ENCODE measurements at places on chromosomes 4 and X.

DNA sequence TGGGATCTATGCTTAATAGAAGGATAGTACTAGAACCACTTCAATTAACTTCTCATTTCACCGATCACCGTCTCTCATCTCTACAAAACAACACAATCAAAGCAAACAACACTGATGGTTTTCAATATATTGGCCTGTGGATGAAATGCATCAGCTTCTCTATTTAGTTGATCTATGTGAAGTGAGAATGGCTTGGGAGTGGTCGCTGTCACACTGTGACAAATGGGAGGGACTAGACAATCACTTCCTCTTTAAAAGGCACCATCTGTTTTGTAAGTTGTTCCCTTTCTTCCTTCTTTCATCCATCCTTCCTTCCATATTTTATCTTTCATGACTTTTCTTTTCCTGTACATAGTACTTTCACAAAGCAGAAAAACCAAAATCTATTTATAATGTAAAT lies 23.9 kb upstream of the NWD2 start:
- DNase-seq: no peak

GRCh38 chrX:155767876-155768769 lies 113.0 kb upstream of the VAMP7 start:
- DNase-seq: no peak

DNA sequence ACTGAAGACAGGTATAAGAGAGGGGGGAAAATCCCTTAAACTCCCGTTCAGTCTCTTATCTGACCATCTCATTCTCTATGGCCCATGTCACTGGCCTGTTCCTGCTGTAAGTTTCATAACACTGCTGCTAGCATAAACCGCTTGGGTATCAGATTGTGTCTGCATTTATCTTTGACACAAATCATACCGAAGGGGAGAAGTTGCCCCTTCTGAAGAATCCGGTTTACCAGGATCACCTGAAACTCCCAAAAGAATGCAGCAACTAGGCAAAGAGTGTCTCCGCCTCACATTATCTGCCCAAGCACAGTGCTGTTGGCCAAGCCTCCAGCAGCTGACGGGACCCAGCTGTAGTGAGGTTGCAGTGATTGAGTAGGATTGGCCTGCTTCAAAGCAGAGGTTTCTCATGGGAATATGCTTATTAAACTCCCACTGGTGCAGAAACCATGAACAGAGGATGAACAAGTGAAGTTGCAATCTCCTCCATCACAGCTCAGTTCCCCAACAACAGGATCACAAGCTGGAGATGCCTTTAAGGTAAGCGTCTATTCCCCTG lies 71.3 kb upstream of the PUDP start:
- no peak for DNase-seq

DNA sequence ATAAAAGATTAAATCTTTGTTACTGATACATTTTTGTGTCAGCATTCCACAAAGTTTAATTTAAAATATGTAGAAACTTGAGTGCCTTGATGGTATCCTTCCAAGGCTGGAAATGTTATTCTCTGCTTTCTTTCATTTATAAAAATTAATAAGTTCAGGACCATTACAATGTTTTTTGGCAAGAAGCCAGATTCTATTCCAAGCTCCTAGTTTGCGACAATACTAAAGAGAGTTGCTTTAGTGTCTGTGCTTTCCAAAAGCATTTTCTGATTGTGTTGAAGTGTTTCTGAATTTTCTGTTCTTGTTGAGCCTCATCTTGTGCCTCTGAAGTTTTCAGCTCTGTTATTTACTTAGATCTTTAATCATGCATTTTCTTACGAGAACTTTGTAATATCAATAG lies 516.2 kb downstream of the KCTD8 start:
- no peak for DNase-seq

GRCh38 chr4:182918791-182919302 lies 1.7 kb upstream of the DCTD start:
- no peak for DNase-seq

DNA sequence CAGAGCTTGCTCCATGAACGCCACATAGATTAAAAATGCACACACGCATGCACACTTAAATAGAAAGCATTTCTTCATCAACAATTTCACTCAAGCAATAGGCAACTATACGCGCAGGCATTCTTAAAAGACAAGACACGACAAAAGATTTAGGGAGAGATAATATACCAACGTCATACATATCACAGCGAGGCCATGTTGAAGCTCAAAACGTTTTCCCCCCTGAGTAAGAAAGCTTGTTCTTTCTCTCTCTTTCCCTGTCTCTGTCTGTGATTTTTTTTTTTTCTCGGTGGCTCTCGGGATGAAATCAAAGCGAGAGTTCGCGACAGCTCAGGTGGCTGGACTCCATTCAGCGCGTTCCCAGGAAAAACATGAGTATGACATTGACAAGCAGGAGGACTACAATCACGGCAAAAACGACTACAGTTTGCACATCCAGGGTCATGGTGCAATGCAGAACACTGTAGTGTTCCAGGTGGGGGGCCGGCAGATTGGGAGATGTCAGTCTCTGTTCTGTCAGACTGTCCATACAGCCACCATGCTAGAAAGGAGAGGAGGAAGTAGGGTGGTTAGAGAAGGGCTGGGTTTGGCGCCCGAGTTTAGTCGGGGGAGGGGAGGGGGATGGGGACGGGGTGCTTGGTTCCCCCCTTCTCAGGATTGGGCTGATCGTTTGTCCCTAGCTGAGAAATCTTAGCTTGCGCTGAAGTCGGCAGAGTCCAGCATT lies 30.7 kb downstream of the ARHGEF9 start:
- no peak for DNase-seq

DNA sequence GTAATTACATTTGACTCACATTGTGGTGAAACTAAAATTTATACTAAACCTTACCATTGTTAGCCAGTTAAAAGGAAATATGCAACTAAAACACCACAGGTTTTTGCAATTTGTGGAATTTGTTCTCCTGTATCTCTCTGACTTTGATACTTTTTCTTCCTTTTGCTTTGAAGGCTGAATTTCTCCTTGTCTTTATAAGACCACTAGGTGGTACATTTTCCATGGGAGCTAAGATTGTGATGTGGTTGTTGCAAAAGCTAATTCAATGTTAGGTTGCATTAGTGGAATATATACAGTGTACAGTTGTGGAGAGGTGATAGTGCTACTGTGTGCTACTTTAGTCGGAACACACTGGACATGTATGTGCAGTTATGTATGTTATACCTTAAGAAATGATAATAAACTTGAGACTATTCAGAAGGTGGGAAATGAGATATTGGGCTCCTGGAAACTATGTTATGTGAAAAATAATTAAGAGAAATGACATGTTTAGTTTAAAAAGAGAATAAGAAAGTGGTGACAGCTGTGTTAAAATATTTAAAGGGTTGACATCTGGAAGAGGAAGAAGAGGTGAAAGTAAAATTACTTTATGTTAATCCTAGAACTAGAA lies 70.3 kb downstream of the ARL9 start:
- DNase-seq: no peak

DNA sequence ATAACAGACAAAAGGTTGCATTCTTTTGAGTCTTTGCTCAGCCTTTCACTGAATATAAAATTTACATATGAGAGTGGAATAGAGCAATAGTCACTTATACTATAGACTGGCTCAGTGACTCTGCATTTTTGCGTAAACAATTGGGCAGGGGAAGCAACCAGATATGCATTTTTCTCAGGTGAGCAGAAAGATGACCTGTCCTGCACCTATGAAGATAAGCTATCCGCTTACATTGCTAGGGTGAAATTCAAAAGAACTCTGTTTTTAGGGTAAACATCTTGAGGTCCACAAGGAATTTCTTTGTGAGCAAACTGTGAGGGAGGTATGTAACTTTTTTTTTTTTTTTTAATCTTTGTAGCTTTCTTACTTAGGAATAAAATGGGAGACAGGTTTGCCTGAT lies 602.4 kb upstream of the PRKX start:
- DNase-seq: no peak

DNA sequence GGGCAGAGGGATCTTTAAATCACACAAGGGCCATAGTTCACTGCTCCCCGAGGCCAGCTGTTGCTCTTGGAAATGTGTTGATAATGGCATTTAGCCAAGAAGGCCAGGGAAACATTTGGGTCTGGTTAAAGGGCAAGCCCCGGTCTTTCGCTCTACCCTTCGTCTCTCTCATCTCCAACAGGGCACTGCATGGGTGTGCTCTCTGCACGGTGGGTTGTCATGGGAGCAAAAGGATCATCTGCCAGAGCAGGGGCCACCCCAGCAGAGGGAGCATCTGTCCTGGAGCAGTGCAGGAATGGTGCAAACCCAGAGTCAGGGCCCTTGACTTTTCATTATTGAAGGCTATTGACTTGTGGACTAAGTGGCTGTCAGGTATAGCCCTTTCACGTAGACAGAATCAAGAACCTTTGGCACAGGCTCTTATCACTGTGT lies 22.7 kb upstream of the PGRMC2 start:
- DNase-seq: no peak

DNA sequence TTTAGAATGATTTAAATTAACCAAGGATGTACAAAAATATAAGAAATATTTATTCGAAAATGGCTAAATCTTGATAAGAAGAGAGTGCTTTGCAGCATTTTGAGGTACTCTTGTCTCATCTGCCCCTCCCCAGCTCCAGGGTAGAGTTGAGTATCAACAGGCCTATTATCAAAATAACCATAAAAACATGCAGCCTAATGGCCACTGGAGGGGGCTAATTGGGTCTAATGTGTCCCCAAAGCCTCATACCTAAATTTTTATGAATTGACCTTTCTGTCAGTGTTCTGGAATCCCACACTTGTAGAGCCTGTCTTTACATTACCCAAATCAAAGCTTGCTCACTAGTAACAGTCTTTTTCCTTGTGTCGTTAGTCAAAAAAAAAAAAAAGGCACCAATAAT lies 544.9 kb upstream of the CPXCR1 start:
- no peak for DNase-seq

GRCh38 chrX:1212532-1212931 lies at the start of gene CRLF2:
Gene CRLF2 (minus strand): TSS chrX:1212649. CDS start chrX:1212634, 15 bp downstream.
- DNase-seq: no peak

DNA sequence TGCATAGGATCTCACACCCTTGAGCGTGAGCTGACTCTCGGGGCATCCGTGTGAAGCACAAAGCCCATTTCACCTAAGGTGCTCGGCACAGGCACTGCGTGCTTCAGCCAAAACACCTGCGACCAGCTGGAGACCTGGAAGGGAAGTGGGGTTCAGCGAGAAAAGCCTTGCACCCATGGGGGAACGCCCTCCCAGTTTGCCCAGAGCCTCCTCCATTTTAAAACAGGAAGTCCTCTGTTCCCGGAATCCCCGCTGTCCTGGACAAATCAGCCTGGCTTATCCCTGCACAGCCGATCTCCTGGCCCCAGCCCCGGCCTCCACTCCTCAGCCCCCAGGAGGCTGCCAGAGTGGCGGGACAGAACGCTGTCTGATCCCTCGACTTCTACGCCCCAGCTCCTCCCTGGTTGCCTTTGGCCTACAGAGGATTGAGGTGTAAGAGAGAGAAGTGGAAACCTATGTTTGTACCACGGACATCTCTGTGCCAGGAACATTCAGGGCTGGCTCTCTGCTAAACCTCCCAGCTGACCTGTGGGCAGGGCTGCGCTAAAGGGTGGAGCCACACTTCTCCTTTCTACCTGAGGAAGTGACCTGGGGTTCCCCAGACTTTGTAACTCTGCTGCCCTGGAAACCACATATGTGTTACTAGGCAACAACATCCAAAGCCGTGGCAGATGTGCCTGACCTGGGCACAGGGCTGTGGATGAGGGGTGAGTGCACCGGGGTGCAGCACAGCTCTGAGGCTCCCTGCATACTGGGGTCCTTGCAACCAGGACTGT lies 3.8 kb upstream of the C4orf50 start:
- DNase-seq: no peak

DNA sequence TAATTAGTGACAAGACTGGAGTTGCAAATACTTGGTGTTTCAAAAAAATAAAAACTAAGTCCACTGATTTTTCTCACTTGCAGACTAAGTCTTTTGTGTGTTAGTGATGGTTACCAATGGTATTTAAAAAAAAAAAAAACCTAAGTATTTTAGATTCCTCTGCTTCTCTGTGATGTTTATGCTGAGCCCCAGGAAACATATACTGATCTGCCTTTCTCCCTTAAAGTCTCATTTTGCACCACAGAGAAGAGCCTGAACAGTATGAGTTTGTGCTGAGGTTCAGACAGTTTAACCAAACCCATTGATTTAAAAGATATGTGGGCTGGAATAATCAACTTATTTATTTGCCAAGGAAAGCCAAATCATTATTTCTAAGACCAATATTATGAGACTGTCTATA lies 1305.0 kb downstream of the PCDH18 start:
- DNase-seq: no peak

DNA sequence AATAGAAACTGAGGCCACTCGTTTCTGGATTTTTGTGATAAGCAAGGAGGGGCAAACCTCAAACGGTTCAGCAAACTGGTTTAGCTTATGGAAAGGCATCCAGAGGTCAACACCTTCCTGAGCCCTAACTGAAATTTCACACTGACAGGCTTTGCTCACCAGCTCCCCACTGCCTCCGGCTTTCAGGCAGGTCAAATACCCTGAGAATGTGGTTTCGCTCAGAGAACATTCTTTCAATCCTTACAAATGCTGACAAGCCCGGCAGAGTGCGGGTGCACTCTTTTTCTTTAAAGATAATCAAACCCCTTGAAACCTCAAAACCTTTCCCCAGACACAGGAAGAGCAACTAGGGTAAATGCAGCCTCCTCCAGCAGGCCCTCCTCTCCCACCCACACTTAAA lies 41.5 kb downstream of the CD40LG start:
- no peak for DNase-seq

DNA sequence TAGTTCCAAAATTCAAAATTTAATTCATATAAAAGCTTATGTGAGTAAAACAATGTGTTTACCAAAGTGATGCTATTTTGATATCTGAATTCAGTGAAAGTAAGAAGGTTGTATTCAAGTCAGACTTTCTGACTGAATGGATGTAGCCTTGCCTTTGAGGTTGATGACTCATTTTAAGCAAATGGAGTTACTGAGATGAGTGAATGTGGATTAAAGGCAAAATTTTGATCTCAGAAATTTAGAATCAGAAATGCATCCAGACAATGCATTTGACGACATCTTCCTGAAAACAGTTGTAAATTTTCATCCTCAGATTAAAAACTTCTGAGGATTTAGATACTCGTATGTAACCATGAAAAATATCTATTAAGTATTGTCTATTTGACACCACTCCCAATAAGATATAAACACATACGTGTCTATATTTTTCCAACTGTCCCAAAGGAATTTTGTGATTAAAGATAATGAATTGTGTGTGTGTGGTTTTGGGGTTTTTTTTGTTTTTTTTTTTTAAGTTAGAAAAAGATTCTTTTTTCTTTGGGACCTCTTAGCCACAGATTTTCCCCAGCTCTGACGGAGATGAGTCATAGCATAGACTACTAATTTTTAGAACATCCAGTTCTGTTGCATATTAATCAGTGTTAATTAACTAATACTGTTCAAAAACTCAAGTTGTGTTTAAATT lies 34.4 kb downstream of the NFKB1 start:
- no peak for DNase-seq

Measured in ascending aorta (tissue), 2 donors.